CD8-positive, alpha-beta memory T cell (primary cell): ENCODE measurements at places on chromosomes 5 and 9. TPM values are rescaled to one million over a fixed set of nuclear protein-coding genes. Genes with fewer than 3 reads are reported as not detected.

Gene C9orf57
- not detected for total RNA-seq

DNA sequence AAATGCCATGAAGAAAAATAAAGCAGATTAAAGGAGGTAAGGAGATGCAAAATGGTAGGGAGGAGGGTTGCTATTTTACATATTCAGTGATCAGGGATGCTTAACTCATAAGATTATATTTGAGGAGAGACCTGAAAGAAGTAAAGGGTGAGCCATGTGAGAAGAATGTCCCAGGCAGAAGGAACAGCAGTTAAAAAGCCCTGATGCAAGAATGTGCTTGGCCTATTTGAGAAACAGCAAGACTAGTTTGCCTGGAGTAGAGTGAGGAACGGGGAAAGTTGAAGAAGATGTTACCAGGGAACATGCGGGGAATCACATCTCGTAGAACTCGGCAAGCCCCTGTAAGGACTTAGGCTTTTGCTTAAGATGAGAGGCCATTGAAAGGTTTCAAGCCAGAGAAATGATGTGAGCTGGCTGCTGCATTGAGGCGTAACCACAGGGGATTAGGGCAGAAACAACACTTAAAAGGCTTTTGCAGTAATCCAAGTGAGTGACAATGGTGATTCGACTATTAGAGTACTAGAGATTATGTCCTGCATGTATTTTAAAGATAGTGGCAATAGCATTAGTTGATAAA, 198.7 kb downstream of the VPS13A start:
- H3K27me3 ChIP-seq = no peaks in the 10 kb centered on the region
- peaks cover 4% of the 10 kb centered on the region for H3K36me3 ChIP-seq
- H3K4me3 ChIP-seq = no peak overlapping the region
- H3K4me1 ChIP-seq = no peaks in the 10 kb centered on the region
- no peak for DNase-seq

Gene ENTREP1
- total RNA-seq = not detected

- no peaks in the 10 kb centered on the region for H3K36me3 ChIP-seq
- no peak for DNase-seq
- no peaks in the 10 kb centered on the region for H3K27me3 ChIP-seq
- no peak overlapping the region for H3K27ac ChIP-seq
Measured at GRCh38 chr5:119312403-119312802, 43.4 kb upstream of the TNFAIP8 start.

Gene ALAD
- total RNA-seq = 22.8 TPM

Gene SPINK13
- not detected for total RNA-seq

Gene CHD1
- 70.8 TPM for total RNA-seq
